Activated naive CD4-positive, alpha-beta T cell treated with anti-CD3 and anti-CD28 coated beads, Interleukin-2, amount 10 ng/mL, durations not matched to agents 7 days and 5 days (primary cell): ENCODE measurements at places on chromosomes 1 and 21.

GRCh38 chr1:91876040-91876470 lies 9.9 kb downstream of the TGFBR3 start:
- DNase-seq, result no peak

- DNase-seq, result no peak
Measured at GRCh38 chr1:1253314-1253713, 6.8 kb upstream of the C1QTNF12 start.

- no peak for DNase-seq
Measured at GRCh38 chr21:26064506-26064905, 106.1 kb downstream of the APP start.

- no peak for DNase-seq
Measured at GRCh38 chr1:35555601-35556477, 1.4 kb downstream of the KIAA0319L start.

GRCh38 chr1:200496937-200497336 lies 87.1 kb upstream of the ZNF281 start:
- no peak for DNase-seq

DNA sequence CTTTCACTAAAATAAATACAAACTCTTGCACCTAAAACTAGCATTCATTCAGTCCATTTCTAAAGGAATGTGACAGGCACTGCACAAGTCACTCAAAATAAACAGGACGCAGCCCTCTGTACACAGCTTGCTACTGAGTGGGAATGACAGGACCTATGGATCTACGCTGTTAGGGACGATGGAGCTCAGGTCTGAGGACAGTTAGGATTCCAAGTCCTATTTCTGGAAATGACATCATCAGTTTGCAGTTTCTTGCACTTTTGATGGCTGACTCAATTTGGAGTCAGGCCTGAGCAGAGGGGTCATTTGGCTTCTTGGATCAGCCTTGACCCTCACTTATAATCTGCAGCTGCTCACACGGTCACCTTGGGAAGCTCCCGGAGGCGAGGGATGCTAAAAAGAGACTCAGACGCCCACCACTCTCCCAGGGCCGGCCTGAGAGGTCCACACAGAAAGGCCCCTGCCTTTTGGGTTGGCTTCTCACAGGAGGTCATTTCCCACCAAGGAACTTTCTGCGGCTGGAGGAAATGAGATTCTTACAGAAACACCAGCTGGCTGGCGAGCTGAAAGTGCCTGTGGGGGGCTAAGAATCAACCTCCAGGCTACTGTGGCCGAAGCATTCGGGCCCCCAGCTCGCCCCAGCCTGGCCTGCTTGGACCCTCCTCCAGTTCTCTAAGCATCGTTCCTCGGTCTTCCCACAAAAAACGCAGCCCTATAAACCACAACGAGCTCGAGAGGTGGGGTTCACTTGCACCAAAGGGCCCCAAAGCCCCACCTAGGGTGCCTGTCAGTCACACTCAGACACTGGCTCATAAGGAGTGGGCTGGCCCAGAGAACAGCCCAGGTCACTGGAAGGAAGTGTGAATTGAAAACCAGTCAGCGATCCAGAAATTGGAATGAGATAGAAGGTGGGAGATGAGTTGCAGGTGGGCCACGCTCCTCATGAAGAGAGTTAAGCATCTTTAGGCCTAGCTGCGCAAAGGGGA lies 8.9 kb upstream of the PDE9A start:
- DNase-seq, result no peak

DNA sequence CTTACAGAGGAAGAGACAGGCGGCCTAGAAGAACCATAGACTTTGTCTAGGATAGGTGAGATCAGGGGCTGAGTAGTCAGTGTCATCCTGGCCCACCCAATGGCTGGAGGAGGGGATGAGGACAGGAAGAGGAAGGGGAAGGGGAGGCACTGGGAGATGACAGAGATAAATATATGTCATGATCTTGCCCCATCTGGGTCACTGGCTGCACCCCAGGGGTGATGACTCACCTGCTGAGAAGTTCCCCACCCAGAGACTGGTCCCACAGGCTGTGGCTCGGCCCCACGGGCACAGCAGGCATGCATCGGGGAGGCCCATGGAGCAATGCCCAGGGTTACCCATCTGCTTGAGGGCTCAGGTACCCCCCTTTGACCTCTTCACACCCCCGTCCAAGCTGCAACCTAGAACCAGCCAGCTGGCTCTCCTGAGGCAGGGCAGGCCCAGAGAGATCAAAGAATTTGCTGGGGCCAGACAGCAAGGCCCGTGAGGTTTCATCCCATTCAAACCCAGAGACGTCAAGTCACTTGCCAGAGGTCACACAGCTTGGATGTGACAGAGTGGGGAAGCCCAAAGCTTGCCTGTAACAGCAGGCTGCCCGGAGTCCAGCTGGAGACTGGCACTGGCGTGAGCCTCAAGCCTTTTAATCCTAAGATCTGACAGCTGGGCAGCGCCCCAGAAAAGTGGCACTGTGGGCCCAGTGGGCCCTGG lies 34.7 kb upstream of the CASZ1 start:
- DNase-seq, result no peak

DNA sequence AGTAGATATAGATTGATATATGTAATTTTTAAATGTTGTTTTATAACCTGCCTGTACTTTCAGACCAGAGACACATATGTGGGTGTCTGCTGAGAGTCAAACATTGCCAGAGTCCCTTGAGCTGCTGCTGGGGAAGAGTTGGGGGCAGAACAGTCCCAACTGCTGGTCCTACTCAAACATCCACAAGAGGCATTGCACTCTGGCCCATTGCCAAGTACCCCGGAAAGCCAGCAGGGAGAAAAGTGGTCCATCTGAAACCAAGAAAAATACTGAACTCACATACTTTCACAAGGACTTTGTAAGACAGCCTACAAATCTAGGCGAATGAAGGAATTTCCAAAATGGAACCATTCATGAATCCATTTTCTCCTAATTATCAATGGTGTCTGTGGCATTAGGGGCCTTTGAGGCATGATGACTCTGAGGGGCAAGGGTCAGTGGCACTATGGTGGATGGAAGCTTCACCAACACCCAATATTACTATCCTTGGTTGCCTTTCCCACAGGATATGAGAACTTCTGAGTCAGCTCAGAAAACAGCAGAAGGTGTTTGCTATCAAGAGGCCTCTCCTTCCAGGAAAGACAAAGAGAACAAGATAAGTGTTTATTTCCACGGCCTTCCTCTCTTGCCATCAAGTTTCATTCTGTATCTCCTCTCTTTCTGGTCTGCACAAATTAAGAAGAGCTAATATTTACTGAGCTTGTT lies 7.3 kb upstream of the TBX15 start:
- no peak for DNase-seq

- DNase-seq, result peak; percentile 80
Measured at GRCh38 chr1:109499661-109500536, 6.0 kb downstream of the CYB561D1 start.

GRCh38 chr1:192998536-192998935 lies 60.6 kb downstream of the UCHL5 start:
- DNase-seq, result no peak

- no peak for DNase-seq
Measured at GRCh38 chr1:1796466-1796865, 18.2 kb upstream of the NADK start.

GRCh38 chr21:25409978-25410377 lies 197.3 kb downstream of the MRPL39 start:
- DNase-seq, result no peak
